Nephron progenitor cell (in vitro differentiated cells): ENCODE measurements at places on chromosomes 7 and 10.

DNA sequence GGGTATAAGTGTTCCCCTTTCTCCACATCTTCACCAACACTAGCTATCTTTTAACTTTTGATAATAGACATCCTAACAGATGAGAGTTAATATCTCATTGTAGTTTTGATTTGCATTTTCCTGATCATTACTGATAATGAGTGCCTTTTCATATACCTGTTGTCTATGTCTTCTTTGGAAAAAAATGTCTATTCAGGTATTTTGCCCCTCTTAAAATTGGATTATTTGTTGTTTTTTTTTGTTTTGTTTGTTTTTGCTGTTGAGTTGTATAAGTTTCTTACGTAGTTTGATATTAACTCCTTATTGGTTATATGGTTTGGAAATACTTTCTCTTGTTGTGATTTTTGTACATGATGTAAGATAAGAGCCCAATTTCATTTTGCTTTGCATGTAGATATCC lies 214.7 kb downstream of the MALRD1 start:
- no peak for DNase-seq

- no peak for DNase-seq
Observed at GRCh38 chr7:29965030-29965429, 24.6 kb downstream of the SCRN1 start.

DNA sequence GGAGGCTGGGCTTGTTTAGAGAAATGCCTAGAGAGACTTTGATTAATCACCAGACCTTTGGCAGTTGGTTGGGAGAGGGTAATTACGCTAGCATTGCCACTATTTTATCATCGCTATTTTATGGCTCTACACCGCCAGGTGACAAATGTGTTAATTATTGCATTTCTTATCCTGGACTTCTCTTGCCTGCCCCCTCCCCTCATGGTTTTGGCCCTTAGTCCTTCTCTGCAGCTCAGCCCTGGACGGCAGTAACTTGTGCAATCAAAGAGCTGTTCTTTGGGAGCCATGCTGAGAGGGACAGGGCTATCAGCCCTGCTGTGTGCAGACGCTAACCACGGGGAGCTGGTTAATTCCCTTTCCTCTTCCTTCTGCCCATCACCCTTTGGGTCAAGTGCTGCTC lies 585.0 kb downstream of the AUTS2 start:
- peak; percentile 35 for DNase-seq

GRCh38 chr10:100724531-100725027 lies 20.8 kb upstream of the PAX2 start:
- no peak for DNase-seq

DNA sequence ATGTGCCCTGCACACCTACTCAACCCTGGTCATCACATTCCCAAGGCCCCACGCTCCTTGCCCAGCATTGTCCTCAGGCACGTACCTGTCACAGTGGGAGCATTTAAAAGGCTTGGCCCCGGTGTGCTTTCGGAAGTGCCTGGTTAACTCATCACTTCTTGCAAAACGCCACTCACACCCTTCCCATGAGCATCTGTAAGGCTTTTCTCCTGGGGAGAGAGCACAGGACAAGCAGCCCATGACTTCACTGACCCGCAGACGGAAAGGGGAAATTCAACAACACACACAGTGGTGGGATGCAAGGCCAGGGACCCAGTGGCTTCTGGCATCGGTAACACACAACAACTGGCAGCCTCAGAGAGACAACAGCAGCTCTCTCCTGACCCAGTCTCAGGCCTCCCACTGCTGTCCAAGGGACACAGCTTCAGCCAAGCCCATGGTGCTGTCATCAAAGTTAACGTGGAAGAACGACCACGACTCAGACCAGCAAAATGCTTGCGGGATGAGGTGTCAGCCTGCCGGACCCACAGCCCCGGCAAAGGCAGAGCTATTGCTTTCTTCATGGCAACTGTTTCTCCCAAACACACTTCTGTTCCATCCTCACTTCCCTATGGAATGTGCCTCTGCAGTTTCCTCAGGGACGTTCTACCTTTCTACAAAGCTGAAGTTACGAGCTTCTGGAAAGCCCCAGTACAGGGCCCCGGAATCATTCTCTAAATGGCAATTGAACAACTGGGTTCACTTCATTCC lies 4.8 kb downstream of the KLF6 start:
- DNase-seq, result no peak

DNA sequence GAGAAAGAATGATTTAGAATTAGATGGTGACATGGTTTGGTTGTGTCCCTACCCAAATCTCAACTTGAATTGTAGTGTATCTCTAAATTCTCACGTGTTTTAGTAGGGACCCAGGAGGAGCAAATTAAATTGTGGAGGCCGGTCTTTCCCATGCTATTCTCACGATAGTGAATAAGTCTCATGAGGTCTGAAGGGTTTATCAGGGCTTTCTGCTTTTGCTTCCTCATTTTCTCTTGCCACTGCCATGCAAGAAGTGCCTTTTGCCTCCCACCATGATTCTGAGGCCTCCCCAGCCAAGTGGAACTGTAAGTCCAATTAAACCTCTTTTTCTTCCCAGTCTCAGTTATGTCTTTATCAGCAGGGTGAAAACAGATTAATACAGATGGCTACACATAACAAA lies 167.4 kb upstream of the SVIL start:
- no peak for DNase-seq

- no peak for DNase-seq
Observed at GRCh38 chr10:104435822-104436221, 82.2 kb downstream of the CFAP58 start.

DNA sequence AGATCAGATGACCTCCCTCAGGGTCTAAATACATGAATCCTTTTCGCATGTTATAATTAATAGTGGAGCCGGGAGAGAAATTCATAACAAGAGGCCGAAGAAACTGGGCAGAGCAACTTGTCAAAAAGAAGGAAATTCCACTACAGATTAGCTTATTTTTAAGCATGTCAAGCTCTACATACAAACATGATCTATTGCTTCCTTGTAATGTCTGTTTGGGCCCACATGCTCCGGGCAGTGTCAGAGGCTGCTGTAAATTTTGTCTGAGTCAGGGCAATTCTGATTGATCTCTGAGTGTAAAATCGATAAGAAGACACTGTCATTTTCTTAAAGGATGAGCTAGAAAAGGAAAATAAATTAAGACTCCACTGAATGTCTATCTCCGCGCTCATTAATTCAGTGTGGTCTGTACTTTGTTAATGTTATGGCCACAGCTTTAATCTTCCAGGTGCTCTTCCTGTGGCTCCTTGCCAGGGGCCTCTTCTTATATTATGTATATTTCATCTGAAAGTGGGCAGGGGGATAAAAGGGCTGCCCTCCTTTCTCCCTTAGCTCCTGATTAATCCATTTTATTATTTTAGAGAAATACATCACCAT lies 194.1 kb upstream of the SP8 start:
- no peak for DNase-seq

GRCh38 chr7:70557338-70557737 lies 574.6 kb upstream of the GALNT17 start:
- no peak for DNase-seq

- DNase-seq, result no peak
Observed at GRCh38 chr7:111026806-111027205, 64.1 kb upstream of the LRRN3 start.

DNA sequence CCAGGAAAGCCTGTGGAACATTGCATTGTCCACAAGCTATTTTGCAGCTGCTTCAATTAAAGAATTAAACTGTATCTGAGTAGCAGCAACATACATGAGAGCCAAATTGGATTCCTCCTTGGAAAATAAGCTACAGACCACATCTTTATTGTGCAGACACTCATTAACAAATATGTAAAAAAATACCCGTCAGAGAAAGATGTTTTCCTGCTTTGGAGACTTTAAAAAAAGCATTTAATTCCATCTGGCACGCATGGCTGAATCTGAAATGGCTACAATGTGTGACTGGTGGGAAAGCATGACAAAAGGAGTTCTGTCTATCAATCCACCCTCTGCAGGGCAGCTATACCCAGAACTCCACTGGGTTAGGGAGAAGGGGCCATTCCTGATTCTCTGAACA lies 73.1 kb upstream of the HPS1 start:
- no peak for DNase-seq

GRCh38 chr10:114261076-114261475 lies 22.0 kb downstream of the VWA2 start:
- DNase-seq, result no peak

DNA sequence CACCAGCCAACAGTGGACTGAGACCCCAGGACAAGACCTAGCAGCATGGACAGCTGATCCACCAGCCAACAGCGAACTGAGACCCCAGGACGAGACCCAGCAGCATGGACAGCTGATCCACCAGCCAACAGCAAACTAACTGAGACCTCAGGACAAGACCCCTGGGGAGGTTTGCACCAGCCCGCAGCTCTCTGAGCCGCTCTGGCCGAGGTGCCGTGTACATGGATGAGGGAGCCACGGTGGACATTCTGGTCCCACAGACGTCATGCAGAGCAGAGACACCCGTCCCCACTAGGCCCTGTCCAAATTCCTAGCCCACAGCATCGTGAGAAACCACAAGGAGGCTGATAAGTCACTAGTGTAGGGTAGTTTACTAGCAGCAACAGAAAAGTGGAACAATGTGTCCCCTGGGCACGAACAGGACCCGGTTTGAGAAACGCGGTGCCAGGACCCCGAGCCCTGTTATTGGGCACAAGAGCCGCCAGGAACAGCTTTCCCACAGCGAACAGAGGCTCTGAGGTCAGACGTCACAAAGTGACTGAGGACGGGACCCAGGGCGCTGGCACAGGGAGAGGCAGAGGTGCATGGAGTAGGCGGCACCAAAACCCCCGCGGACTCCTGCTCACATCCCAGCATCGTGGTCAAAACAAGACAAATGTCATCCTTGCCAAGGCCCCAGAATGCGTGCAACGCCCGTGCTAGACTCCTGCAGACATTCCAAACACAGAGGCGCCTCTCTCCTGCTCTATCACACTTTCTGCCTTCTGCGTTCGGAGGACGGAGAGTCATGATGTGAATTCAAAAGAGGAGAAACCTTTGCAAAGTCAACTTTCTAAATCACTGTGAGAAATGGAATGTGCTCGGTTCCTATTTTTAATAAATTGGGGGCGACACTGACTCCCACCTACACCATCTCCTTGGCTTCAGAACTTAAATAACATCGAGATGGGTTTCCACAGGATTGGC lies 8.1 kb downstream of the STK32C start:
- DNase-seq, result no peak

DNA sequence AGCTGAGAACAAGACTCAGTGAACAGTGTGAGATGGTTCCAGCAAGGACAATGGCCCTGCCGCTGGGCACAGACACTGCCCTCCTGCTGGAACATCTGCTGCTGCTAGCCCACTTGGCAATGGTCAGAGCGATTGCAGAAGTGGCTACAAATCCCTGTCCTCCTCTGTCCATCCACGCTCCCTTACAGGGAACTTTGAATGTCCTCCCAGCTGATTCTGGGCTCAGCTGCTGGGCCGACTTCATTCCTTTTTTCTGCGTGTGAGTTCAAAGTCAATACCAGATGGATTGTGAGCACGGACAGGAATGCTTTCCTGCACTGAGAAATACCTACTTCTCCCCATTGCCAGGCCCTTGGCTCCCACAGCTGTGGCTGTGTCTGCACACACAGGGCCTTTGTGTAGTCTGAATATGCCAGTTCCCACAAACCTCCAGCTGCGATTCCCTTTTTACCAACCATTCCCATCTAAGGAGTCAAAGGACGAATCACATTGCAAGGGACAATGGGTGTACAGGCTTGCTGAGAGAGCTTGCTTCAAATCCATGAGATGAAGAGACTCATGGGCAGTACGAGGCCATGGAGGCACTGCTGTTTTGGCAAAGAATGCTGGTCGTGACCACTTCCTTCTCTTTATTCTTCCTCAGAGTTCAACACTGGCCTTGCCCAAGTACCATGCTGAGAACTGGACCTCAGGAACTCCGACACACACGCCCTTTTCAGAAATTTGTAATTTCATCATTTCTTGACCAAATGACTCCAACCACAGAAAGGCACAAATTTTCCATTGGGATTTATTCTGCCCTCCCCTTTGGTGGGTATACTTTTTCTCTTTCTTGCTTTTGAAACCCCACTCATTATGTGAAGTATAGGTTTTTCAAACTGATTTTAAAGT lies 44.2 kb downstream of the BPGM start:
- DNase-seq, result no peak

GRCh38 chr7:12695965-12696364 lies 8.5 kb downstream of the ARL4A start:
- DNase-seq, result no peak

DNA sequence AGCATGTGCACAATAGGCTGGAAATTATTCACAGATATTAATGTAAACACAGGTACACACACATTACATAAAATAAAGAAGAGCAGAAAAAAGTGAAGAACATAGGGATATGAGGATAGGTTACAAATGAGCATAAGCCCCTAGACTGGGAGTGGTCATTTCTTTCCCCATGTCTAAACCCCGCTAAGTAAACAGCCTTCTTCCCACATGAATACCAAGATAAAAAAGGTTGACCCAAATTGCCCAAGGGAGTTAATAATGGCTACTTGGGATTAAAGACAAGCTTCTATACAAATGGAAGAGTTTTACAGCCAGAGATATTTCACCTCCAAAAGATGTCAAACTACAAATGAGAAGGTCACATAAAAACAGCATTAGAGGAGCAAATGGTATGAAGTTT lies 527.1 kb upstream of the CELF2 start:
- no peak for DNase-seq
